ENCODE measurements at places on chromosomes 16 and 17.

DNA sequence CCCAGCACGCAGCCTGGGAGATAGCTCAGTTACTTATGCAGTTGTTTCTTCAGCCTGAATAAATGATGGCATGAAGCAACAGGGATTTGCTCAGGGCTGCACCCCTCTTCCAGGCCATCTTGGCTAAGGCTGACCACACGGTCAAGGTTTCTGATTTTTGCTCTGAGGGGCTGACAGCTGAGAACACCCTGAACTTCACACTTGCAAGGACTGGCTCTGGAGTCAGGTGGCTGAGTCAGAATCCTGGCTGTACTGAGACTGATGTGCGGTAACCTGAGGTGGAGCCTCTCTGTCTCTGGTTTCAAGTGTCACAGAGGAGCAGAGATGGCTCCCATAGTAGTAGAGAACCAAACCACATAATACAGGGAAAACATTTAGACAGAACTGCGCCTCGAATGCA, 4.8 kb downstream of the MTHFSD start:
- DNase-seq = no peak

DNA sequence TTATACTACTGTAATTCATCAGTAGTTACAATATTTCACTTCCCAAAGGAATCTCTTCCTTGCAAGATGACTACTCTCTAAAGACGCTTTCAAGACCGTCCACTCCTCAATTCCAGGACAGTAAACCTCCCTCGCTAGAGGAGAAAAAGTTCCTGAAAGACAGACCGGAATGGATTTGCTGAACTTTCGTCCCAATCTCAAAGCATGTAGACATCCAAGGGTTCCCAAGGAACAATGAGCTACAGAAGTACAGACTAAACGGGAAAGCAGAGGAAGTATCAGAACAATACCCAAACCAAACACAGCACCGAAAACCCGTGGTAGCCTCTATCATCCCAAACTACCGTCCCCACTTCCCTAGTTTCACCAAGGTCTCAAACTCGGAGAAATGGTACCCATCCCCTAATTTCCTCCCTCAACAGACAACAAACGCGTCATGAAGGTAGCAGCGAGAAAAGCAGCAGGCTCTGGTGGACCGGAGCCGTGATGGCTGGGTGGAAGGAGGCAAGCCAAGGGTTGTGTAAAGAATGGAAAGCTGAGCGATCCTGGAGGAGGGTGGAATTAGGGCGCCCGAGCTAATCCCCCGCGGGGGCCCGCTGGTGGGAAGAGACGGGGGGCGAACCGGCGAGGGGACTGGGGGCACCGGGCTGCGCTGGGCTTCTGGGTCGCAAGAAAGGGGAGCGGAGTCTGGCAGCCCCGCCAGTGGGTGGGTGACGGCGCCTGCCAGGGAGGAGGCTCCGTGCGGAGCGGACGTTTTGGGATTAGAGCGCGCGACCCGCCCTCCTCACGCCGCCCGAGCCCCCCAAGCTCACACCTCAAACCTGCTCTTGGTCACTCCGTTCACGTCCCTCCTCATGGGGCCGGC, 647 bp downstream of the FBXL20 start:
- DNase-seq = peak; percentile 23

- no peak for DNase-seq
These were observed 122.0 kb downstream of the BANP start for GRCh38 chr16:88073201-88073721.

DNA sequence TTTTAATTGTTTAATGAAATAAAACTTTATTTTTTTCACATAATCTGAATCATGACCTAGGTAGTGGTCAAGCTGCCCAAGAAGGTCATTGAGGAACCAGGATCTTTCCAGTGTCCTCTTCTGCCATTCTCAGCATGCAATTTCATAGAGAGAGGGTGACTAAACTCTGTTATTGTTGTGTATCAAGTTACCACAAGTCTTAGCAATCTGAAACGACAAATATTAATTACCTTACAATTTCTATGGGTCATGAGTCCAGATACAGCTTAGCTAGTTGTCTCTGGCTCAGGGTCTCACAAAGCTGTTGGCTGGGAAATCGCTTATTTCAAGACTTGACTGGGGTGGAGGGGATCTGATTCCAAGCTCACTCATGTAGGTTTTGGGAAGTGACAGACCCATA, 37.6 kb downstream of the FTO start:
- DNase-seq = no peak

DNA sequence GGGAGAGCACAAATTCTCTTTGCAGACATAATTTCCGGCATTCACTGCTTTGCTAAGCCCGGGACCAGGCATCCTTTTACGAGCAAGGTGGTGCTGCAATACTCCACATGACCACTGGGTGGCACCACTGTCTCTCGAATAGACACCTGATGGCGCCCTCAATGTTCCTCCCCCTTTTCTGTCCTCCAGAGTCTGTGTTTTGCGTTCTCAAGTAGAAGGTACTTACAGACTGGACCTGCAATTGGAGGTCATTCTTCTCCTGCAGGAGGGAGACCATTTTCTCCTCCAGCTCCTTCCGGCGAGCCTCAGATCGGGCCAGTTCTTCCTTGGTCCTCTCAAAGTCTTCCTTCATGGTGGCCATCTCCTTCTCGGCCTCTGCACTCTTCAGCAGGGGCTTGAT, 45.2 kb downstream of the MYH13 start:
- DNase-seq = peak; percentile 95

GRCh38 chr17:79188685-79189084, 114.1 kb downstream of the ENGASE start:
- no peak for DNase-seq

DNA sequence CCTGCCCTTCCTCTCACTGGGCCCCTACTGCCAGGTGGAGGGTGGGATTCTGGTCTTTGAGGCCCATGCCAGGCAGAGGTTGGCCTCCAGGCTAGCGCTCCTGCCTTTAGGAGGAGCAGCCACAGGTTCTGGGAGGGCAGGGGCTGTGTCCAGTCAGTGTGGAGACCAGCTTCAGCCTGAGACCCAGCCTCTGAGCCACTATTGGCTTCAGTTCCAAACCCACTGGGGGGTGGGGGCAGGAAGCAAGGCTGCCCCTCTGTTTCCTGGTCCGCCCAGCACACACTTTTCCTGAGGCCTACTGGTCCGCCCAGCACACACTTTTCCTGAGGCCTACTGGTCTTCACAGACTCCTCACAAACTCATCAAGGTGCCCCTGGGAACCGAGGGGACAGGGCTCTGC, 16.4 kb downstream of the SLC5A10 start:
- DNase-seq = no peak

- DNase-seq = no peak
These were observed 18.1 kb downstream of the IRF8 start for GRCh38 chr16:85917012-85917411.

DNA sequence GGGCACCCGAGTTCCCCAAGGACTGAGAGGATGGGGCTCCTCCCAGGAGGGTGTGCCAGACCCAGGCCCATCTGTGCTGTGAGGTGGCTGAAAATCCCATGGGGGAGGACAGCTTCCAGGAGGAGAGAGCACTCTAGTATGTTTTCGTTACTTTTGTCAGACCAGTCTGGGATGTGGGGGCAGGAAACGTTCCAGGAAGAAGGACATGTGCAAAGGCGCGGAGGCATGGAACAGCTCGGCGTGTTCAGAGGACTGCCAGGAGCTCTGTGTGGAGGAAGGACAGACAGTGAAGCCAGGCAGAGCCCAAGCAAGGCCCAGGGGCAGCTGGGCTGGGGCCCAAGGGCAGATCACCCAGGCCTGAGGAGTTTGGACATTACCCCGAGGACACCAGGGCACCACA, 7.0 kb downstream of the CA4 start:
- DNase-seq = no peak

All from omental fat pad (tissue), 4 donors.